H1 (cell line): ENCODE measurements at places on chromosomes 12 and 14. TPM values are rescaled to one million over a fixed set of nuclear protein-coding genes. Genes with fewer than 3 reads are reported as not detected.

GRCh38 chr12:16154990-16155389 is 122.5 kb downstream of the SLC15A5 start:
- no peak for DNase-seq

DNA sequence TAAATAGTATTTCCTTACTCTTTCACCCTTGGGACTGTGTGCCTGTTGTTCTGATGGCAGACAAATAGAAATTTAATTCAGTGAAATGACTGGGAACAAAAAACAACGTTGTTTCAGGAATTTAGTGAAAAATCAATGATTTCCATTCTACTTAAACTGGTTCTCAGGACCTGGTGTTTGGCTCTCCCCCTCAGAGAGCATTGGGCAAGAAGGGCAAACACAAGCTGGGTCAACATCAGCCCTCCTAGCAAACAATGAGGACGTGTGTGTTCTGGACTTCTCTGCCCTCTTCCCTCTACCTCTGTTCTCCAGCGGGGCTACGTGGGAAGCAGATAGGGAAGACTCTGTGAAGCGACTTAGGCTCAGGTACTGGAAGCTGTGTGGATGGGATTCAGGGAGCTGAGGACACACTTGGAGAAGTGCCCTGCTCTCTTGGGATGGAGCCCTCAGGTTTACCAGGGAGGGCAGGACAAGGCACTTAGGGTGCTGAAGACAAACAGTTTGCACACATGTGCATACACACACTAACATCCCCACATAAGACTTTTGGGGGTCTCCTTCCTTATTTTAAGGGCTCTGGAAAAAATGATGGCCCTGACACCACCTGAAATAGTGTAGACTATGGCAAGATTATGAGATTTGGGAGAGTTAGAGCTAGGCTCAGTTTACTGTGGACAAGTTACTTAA is 7.6 kb upstream of the SERPINA1 start:
- DNase-seq = no peak

- no peak for DNase-seq
Observed at GRCh38 chr14:52067873-52068614, 815 bp downstream of the NID2 start.

- no peak for DNase-seq
Observed at GRCh38 chr12:48932878-48933277, 7.6 kb upstream of the FKBP11 start.

- DNase-seq = no peak
Observed at GRCh38 chr12:119843100-119843499, 34.0 kb downstream of the CIT start.

DNA sequence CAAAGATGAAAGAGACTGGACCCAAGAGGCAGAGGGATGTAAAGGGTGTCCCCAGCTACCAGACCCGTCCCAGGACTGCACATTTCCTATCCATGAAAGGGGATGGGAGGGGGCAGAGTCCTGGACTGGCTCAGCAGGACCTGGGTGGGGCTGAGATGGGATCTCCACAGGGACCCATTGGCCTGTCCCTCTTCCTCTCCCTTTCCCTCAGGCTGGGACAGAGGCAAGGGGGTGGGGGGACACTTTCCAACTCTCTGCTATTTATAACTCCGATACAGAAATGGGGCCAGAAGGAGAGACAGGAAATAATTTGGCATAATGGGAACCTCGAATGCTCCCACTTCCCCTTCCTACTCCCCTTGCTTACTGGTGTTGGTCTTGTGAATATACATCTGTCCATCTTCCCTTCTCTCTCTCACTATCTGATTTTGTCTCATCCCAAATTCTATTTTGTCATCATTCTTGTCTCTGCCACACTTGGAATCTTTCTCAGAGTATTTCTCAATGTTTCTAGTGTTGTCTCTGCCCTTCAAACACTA is 1.1 kb upstream of the ITGA7 start:
- no peak for DNase-seq

TMTC1 gene
- total RNA-seq = 19.8 and 20.8 TPM in 2 replicates

TAS2R31 gene
- 1.4 and 1.5 TPM in 2 replicates for total RNA-seq
